Activated CD4-positive, alpha-beta memory T cell treated with anti-CD3 and anti-CD28 coated beads for 36 hours (primary cell): ENCODE measurements at places on chromosomes 1 and 21. TPM values are rescaled to one million over a fixed set of nuclear protein-coding genes. Genes with fewer than 3 reads are reported as not detected.

DNA sequence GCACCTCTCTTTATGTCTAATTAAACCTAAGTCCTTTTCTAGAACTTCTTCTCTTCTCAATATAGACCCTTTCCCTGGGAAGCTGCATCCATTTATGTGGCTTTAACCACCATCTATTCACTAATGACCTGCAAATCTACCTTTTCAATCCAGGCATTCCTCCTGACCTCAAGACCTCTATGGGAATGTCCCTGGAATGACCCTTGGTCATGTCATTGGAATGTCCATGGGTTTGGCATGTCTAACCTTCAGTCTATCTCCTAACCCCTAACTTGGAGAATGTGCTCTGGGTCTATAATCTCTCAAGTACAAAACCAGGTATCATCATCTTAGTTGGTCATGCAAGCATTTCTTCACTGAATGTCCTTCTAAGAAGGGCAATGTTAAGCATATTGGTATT, 196.1 kb downstream of the KCNH1 start:
- no peaks in the 10 kb centered on the region for H3K36me3 ChIP-seq
- no peak overlapping the region for H3K4me3 ChIP-seq
- peaks cover 2% of the 10 kb centered on the region for H3K4me1 ChIP-seq
- H3K27me3 ChIP-seq: no peaks in the 10 kb centered on the region
- H3K27ac ChIP-seq: no peak overlapping the region

GRCh38 chr1:13730751-13731482, 30.9 kb downstream of the PRDM2 start:
- H3K27ac ChIP-seq: peak overlapping the region; percentile 98
- peak overlapping the region; percentile 81 for H3K4me3 ChIP-seq
- H3K27me3 ChIP-seq: no peaks in the 10 kb centered on the region
- peak; percentile 92 for DNase-seq
- peaks cover 67% of the 10 kb centered on the region for H3K4me1 ChIP-seq

- DNase-seq: peak; percentile 23
- no peak overlapping the region for H3K4me3 ChIP-seq
- H3K27me3 ChIP-seq: peaks cover 18% of the 10 kb centered on the region
Observed at GRCh38 chr1:112735752-112736151, 20.6 kb upstream of the PPM1J start.

DNA sequence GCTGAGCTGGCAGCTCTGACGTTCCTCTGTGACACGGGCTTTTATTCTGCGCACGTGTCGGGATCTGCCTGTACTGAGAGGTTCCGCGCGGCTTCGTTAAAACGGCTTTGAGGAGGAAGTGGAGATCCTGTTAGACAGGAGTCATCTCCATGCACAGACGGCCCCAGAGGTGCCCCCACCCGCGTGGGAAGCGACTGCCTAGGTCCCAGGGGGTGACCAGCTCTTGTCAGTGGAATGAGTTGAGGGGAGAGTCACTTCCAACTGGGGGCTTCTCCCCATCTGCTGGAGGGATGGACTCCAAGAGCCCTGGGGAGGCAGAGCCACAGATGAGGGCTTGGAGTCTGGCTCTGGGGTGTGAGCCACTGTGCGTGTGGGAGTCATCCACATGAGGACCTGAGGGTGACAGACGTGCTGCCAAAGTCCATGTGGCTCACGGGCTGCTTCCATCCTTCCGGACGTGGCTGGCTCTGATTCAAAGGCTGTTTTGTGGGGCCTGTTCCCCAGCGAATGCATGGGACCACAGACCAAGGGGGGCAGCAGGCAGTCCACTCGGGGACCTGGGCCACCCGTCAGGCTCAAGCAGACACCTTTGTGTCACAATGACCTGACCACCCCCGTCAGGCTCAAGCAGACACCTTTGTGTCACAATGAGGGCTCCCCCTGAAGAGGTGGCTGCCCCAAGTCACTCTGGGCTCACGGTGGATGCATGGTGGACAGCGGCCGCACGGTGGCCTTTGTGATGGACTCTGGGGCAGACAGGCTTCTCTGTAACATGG, 26.8 kb downstream of the PTTG1IP start:
- H3K4me1 ChIP-seq: peaks cover 21% of the 10 kb centered on the region
- DNase-seq: peak; percentile 58
- no peak overlapping the region for H3K27ac ChIP-seq
- H3K27me3 ChIP-seq: no peaks in the 10 kb centered on the region
- peaks cover 8% of the 10 kb centered on the region for H3K36me3 ChIP-seq

DNA sequence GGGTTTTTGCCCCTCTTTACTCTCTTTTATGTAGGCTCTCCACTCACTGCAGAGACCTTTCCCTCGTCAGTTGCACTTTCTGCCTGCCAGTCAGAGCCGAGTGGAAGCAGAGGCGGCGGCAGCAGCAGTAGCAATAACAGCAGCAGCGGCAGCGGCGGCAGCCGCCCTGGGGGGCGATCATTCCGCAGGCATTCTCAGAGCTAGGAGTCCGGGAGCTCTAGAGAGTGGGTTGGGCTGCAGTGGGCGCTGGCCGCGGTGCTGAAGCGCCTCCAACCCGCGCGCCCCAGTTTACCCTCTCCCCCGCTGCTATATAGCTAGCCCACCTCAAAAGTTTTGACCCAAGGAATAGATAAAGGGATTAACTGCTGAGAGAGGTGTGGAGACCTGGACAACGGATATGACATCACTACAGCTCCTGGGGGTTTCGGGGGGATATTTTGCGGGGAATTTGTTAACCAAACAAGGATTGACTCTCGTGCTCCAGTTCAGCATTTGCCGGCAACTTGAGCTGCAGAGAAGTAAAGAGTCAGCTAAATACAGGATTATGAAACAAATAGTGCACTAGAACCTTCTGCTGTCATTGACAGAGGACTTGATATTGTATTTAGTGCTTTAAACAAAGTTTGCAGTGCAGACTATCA, at the start of gene OLFM3:
Gene OLFM3, minus strand, starts transcription at position 102 of the 641 bp plus-strand sequence.
- H3K27me3 ChIP-seq: peaks cover 11% of the 10 kb centered on the region
- no peak within 1 kb of the TSS for H3K27ac ChIP-seq
- no peak for DNase-seq
- H3K4me1 ChIP-seq: no peaks in the 10 kb centered on the region
- H3K4me3 ChIP-seq: no peak within 1 kb of the TSS
- H3K36me3 ChIP-seq: no peaks in the 10 kb centered on the region

DNA sequence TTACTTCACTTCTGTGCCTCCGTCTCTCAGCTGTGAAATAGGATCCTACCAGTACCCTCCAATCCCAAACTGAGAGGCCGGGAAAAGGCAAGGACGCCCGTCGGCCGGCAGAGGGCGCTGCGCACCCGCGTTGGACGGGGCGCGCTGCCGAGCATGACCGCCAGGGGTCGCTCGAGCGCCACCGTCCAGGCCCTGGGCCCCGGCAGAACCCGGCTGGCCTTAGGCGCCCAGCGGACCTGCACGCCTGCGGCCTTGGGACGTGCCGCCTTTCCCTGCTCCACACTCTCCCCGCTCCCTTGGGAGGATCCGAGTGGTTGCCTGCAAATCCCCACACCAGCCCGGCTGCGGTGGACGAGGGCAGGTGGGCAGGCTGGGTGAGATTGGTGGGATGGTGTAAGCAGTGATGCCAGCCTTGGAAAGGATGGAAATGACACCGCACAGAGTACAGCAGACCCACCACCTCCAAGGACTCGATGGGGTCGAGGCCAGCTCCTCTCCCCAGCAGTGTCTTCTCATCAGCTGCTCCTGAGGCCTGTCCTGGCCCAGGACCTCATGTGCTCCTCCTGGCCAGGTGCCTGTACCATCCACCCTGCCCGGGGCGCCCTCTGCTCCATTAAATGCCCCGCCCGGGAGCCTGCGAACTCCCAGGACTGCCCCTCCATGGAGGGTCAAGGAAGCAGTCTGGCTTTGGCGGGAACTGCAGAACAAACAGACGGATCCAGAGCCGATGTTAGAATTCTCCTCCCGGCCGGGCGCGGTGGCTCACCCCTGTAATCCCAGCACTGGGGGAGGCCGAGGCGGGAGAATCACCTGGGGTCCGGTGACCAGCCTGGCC, 47.4 kb upstream of the LBR start:
- DNase-seq: peak; percentile 77
- H3K4me1 ChIP-seq: peaks cover 41% of the 10 kb centered on the region
- H3K4me3 ChIP-seq: no peak overlapping the region
- no peak overlapping the region for H3K27ac ChIP-seq

DNA sequence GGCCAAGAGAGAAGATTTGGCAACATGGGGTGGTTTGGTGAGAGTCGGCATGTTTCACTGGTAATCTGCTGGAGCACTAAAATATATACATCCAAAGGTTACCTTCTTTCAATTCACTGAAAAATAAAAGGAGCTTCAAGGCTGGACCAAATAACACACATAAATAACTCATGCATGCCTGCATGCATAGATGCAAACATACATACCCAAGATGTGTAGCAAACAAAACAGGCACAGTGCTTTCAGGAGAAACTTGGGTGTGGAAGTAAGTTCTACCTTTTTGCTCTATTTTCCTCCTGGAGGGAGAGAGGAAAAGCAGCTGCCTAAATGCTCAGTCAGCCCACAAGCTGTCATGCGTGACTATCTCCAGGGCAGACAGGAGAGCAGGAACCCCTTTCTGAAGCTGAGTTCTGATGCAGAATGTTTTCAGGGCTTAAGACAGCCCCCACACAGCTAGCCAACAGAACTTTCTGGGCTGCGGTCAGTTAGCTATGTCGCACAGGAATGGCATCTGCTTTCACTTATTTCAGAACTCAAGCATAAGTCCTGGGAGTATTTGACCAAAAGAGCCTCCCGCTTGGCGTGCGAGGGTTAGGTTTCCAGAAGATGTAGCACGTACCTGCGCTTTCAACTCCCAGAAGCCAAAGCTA, 166.2 kb downstream of the TOMM20 start:
- peaks cover 12% of the 10 kb centered on the region for H3K36me3 ChIP-seq
- H3K27ac ChIP-seq: peak overlapping the region; percentile 98
- peak; percentile 64 for DNase-seq
- no peaks in the 10 kb centered on the region for H3K27me3 ChIP-seq
- H3K4me1 ChIP-seq: peaks cover 74% of the 10 kb centered on the region
- peak overlapping the region; percentile 63 for H3K4me3 ChIP-seq

DNA sequence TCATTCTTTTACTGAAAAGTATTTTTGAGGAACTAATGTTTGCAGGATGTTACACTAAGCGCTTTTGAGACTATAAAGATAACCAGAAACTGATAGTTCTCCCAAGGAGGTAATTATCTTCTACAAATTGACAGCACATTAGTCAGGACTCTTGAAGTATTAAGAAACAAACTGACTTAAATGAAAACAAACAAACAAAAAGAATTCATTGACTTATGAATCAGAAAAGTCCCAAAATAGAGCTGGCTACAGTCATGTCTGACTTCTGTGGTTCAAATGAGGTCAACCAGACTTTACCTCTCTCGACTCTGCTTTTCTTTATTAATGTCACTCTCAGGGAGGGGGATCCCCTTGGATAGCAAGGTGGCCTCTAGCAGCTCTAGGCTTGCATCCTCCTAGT, 296.8 kb downstream of the TPR start:
- DNase-seq: no peak
- H3K36me3 ChIP-seq: no peaks in the 10 kb centered on the region
- peaks cover 4% of the 10 kb centered on the region for H3K4me1 ChIP-seq

GRCh38 chr1:64163970-64164369, 39.5 kb upstream of the UBE2U start:
- no peaks in the 10 kb centered on the region for H3K36me3 ChIP-seq
- DNase-seq: no peak
- no peaks in the 10 kb centered on the region for H3K4me1 ChIP-seq
- peaks cover 16% of the 10 kb centered on the region for H3K27me3 ChIP-seq

- H3K27me3 ChIP-seq: no peaks in the 10 kb centered on the region
- DNase-seq: no peak
- H3K27ac ChIP-seq: no peak overlapping the region
- H3K36me3 ChIP-seq: no peaks in the 10 kb centered on the region
- H3K4me3 ChIP-seq: no peak overlapping the region
Observed at GRCh38 chr1:192700834-192701271, 64.9 kb downstream of the RGS13 start.

GRCh38 chr1:220306339-220306738, 34.1 kb upstream of the RAB3GAP2 start:
- H3K4me1 ChIP-seq: no peaks in the 10 kb centered on the region
- H3K36me3 ChIP-seq: no peaks in the 10 kb centered on the region
- peaks cover 6% of the 10 kb centered on the region for H3K27me3 ChIP-seq
- H3K4me3 ChIP-seq: no peak overlapping the region
- no peak overlapping the region for H3K27ac ChIP-seq
- DNase-seq: no peak

DNA sequence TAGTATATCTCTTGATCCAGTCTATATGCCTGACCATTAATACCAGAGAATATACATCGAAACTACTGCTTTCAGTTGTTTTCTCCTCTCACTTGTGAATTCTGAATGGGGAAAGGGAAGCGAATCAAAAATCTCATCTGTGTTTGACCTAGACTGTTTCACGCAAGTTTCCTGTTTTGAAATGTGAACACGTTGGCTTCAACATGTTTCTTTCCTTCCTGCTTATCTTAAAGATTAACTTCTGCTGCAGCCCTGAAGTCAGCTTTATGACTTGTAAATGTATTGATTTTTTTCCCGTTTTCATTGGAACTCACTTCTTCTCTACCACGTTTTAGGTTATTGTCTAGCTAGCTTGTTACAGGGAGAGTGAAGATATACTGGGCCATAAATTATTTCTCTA, 49.9 kb downstream of the SNX27 start:
- peaks cover 25% of the 10 kb centered on the region for H3K36me3 ChIP-seq
- no peaks in the 10 kb centered on the region for H3K27me3 ChIP-seq
- peak overlapping the region; percentile 4 for H3K27ac ChIP-seq
- no peak overlapping the region for H3K4me3 ChIP-seq
- DNase-seq: no peak
- peaks cover 6% of the 10 kb centered on the region for H3K4me1 ChIP-seq

GRCh38 chr1:181324797-181325616, 158.3 kb upstream of the CACNA1E start:
- no peak overlapping the region for H3K4me3 ChIP-seq
- DNase-seq: peak; percentile 75
- H3K27ac ChIP-seq: no peak overlapping the region
- H3K27me3 ChIP-seq: peaks cover 5% of the 10 kb centered on the region

NUAK2 gene
- total RNA-seq: 4.4 TPM

CNTN2 gene
- not detected for total RNA-seq

OR14K1 gene
- not detected for total RNA-seq

CHIT1 gene
- 0.19 TPM for total RNA-seq

CCT8 gene
- total RNA-seq: 435 TPM

CD1D gene
- not detected for total RNA-seq

RHOU gene
- total RNA-seq: 0.68 TPM

SPATA6 gene
- 1.8 TPM for total RNA-seq

GJA9 gene
- total RNA-seq: not detected

TENT5C gene
- total RNA-seq: 14.0 TPM
